H9 (cell line): ENCODE measurements at places on chromosomes 5 and 9.

- DNase-seq = peak; percentile 30
These were observed 1342.4 kb upstream of the DMAC1 start for GRCh38 chr9:9142001-9142400.

GRCh38 chr5:1753490-1753889 lies 46.1 kb downstream of the MRPL36 start:
- peak; percentile 10 for DNase-seq

- no peak for DNase-seq
These were observed 17.9 kb upstream of the LHX6 start for GRCh38 chr9:122246666-122247065.

GRCh38 chr5:148988328-148988727 lies 74.5 kb downstream of the SH3TC2 start:
- DNase-seq = no peak

DNA sequence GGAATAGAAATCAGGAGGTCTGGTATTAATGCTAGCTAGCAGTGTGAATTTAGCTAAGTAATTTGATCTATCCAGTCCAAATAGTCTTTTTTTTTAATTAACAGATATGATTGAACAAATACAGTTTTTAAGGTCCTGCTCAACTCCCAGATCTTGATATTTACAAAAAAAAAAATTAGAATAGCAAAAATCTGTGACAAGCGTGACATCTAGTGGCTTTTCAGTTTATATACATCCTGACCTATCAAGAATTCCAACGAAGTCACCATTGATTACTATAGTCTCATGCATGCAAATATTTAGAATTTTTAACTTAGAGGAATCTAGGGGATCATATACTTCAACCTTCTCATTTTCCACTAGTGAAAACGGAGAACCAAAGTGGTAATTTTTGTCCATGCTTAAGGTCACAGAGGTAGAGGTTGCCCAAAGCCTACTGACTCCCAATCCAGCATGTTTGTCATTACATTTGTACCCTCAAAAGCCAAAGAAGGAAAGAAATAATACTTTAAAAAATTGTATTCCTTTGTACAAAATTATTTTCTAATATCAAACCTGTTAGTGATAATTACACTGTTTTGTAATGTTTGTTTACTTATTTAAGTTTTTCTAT lies 17.6 kb upstream of the TARS1 start:
- DNase-seq = no peak

GRCh38 chr9:79570448-79571308 lies 1.1 kb upstream of the TLE4 start:
- DNase-seq = peak; percentile 61

GRCh38 chr9:3049636-3050035 lies 205.7 kb upstream of the PUM3 start:
- DNase-seq = no peak

GRCh38 chr9:105425816-105426433 lies 21.9 kb upstream of the FSD1L start:
- DNase-seq = no peak

DNA sequence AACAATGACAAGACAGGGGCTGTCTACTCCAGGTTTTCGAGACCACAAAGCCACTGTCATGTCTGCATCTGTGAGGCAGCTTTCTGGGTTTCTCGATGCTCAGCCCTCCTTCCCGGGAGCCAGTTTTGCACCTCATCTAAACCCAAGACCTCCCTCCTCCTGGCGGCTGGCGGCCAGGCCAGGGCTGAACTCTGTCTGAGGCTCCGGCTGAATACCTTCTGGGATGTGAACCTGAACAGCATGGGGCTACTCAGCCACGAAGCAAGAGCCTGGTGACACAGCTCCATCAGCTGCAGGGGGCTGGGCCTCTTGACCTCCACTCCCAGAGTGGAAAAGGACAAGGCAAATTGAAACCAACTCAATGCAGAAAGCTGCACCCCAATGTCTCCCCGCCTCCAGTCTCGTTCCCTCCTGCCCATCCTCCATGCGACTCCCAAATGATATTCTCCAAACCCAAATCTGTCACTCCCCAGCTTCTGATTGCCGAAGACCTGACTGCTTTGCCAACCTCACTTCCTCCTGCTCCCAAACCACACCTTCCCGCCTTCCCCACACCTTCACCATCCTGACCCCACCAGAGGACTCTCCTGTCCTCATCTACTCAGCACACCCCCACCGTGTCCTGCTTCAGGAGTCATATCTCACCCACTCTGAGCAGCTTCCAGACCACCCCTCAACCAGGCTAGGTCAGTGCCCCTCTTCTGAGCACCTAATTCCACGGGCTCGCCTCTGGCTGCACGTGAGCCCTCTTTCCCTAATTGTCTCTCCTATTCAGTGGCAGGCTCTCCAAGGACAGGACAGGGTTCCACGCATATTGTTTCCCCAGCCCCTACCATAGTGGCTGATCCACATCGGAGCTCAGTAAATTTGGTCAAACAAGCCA lies 4.5 kb downstream of the ANKS6 start:
- DNase-seq = peak; percentile 50

DNA sequence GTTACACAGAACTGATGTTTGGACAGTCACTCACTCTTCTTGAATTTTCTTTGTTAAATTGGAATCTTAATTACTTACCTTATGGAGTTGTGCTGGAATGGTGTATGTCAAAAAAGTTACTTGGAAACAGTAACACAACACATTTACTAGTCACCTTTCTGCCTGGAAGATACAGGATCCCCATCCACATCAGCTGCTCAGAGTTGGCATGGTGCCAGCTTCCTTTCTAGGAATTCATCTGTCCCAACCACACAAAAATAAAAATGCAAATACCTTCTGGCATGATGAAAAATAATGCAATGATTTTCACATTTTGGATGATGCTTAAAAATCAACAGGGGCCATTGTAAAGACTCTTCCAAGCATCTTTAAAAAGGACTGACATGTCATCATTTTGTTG lies 341.5 kb downstream of the TMEM38B start:
- no peak for DNase-seq
